ENCODE measurements at places on chromosomes 1 and 21.
A peak's percentile ranks its signal among the peaks of the same experiment; 100 is the strongest.

- no peak for DNase-seq
Observed at GRCh38 chr1:182163821-182164223, 102.3 kb upstream of the ZNF648 start.

- DNase-seq = no peak
Observed at GRCh38 chr1:200962631-200963030, 60.9 kb downstream of the KIF21B start.

DNA sequence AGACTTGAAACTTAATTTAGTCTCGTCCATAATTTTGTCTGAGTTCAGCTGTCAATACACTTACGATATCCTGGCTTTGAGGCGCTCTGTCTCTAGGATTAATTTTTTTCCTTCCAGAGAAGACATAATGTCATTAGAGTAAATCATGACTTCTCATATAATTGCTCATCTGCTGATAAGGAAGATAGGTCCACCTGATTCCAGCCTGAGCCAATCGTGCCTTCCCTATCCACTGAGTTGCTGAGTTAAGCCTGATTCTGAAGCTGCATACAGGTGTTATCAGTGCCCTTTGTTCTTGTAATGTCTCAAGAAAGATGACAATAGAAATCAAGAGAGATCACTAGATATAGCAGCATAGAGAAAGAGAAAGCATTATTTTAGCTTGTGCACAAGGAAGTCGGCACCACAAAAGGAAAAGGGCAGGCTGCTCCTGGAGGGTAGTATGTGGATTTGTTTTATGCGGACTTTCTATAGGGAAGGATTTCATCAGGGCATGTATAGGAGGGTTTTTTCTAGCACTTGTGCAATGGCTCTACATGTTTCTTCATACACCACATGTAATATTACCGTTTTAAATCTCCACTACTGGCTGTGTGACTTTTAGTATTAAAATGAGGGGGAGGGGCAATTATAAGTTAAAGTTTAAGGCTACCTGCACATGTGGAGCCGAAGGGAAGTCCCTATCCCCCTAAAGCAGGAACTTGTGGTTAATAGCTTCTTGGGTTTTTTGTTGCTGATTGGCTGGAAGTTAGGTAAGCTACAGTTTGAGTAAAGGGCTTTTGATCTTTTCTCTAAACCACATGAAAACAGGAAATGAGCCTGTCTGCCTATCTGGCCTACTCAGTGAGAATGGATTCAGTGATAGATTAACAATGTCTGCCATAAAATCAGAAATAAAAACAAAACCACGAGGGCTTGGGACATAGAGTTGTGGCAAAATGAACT lies 133.4 kb downstream of the PLPPR5 start:
- DNase-seq = no peak

GRCh38 chr1:228058949-228059633 lies 23.4 kb upstream of the ARF1 start:
- no peak for DNase-seq

- no peak for DNase-seq
Observed at GRCh38 chr1:103267266-103267665, 158.9 kb upstream of the COL11A1 start.

DNA sequence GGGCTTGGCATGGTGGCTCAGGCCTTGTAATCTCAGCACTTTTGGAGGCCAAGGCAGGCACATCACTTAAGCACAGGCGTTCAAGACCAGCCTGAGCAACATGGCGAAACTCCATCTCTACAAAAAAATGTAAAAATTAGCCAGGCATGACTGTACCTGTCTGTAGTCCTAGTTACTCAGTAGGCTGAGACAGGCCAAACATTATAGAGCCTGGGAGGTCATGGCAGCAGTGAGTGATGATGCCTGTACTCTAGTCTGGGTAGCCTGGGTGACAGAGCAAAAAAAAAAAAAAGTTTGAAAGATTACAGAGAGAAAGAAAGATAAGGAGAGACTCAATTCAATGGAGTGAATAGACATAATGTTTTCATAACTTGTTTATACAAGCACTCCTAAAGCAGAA lies 556.5 kb upstream of the BRINP3 start:
- no peak for DNase-seq

DNA sequence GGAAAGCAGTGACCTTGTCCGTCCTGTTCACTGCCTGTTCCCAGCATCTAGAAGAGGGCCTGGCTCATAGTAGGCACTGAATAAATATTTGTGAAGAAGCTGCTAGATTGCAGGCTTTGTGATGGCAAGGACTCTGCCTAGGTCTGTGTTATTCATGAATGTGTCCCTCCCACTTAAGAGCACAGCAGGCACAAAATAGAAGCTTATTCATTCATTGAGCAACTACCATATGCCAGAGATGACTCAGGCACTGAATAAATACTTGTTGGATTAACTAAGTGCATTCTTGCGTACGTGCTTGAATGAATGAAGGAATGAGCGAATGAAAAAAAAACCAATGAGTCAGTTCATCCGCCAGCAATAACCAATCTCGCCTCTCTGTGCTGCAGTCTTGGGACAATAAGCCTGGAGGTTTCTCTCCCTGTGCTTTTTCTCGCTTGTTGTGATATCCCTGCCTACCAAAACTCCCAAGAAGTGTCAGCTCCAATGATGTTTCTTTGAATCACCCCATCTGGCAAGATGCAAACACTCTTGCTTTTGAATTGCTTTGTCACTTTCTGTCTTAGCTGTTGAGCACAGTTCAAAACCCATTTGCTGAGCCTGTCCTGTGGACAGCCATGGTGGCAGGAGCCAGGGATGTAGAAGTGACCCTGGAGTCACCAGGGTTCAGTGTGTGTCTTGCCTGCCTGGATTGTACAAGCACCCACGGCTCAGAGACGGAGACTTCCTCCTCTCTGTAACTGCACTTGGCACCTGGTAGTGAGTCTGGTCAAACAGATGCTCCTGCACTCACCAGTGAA lies 143.9 kb downstream of the KAZN start:
- DNase-seq = no peak

- no peak for DNase-seq
Observed at GRCh38 chr1:194159941-194160340, 973.5 kb upstream of the B3GALT2 start.

DNA sequence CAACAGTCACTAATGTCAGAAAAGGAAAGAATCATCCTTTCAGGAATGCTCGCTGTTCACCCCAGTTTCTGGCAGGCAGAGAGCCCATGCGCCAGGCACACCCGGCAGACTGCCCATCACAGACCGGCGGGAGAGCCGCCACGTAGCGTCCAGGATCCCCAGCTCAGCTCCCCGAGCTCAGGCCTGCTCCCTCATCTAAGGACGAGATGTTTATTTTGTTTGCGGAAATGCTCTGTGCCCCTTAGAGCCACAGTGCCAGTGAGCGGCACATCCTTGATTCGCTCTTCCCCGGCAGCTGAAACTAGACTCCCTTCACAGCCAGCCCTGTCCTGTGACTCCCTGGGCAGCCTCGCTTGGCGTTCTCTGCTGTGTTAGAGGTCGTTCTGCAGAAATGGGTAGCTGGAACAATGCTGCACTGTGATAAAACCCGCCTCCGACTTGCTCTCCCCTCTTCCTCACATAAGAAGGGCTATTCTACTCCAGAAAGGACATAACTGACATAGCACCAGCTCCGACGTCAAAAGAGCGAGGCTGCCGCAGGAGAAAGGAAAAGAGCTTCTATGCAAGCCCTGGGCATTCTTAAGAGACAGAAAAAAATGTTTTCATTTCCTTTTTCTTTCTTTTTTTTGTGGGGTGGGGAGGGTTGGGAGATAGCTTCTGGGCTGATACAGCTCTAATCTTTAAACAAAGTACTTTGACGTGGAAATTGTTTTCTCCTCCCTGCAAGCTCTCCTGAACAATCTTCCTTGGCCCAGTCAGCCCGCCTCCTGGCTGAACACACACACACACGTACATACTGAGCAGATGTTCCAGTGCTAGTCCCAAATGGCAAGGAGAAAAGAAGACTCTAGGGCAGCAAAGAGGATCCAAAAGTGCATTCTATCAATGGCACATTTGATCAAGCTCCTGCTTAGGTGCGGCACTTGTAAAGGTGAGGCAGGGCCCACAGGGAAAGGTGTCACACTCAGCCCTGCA lies 37.2 kb downstream of the MRAP start:
- no peak for DNase-seq

- peak; percentile 63 for DNase-seq
Observed at GRCh38 chr1:205255941-205256780, 28.4 kb downstream of the TMCC2 start.

DNA sequence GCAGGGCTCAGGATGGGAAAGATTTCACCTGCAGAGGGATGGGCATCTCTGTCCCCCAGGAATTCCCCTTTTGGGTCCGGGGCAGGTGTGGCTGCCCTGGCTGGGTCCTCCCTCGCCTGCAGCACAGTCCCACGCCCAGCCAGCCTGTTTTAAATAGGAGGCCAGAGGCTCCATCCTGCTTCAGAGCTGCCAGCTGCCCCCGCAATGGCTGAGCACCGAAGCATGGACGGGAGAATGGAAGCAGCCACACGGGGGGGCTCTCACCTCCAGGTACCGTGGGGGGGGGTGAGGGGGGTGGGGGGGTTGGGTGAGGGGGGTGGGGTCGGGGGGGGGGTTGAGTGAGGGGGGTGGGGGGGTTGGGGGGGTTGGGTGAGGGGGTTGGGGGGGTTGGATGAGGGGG lies 3.6 kb downstream of the SCNN1D start:
- DNase-seq = no peak

GRCh38 chr1:78892260-78892840 lies 114.2 kb downstream of the ADGRL4 start:
- DNase-seq = no peak

DNA sequence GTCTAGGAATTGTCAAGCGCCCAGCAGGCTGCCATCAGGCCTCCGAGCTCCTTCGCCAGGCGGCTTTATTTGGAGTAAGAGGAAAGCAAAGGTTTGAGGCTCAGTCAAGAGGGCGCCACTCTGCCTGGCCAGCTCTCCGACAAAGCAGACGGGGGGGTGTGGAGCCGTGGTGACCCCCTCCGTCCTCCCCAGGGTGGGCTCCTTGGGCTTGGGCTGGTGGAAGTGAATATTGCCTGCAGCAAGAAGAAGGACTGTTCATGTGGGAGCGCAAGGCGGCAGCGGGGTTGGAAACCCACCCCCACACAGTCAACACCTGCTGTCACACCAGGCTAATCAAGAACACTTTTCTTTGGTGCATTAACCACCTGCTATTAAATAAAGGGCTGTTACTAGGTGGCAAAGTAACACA lies 14.6 kb downstream of the EPHX1 start:
- DNase-seq = no peak

- DNase-seq = no peak
Observed at GRCh38 chr1:167587872-167588271, 34.3 kb upstream of the CREG1 start.

DNA sequence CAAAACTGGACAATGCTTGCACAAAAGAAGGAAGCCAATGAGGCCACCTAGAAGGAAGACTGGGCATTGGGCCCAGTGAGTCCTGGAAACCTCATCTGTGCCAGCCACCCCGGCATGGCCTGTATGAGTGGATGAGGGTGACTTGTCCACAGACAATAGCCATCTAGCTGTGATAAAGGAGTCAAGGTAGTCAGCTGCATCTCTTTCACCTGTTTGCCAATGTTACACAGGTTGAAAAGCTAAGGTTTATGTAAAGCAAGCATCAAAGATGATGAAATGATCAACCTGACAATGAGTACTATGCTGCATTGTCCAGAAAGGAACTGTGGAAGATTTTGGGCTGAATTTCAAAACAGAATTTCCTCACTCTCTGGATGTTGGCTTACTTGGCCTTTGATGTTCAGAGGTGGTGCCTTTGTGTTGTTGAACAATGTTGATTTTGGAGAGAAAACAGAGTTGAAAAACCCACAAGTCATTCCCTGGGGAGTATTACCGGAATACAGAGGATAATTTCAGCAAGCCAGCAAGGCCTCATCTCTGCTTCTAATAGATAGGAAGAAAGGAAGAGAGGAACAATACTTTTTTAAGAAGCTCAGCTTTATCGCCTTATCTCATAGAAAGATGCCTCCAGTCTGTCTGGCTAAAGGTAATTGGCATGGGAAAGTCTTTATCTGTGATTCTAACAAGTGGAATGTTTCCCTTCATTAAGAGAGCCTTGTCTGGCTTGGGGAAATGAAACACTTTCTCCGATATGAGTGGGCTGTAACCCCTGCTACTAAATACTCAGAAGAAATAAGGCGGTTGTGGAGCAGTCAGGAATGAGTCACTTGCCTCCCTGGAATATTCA lies 11.4 kb upstream of the SELE start:
- DNase-seq = no peak

DNA sequence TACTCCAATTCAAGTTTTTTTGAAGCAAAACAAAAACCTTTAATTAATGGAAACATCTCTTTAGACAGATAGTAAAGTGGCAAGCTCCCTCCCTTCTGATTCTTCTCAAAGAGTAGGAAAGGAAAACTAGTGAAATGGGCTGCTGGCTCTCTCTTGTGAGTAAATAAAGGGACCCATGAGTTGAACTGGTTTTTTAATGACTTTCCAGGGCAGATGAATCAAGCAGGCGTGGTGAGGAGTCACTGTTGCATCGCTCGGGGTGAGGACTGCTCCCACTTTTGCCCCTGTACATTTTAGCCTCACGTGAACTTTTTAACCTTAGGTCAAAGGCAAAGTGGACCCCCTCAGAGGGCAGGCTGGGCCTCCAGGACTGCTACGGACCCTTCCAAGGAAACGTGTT lies 64.8 kb downstream of the ABCA4 start:
- no peak for DNase-seq

- no peak for DNase-seq
Observed at GRCh38 chr1:32766328-32766972, 50.7 kb downstream of the YARS1 start.

GRCh38 chr1:93670141-93670540 lies 11.5 kb downstream of the BCAR3 start:
- no peak for DNase-seq

DNA sequence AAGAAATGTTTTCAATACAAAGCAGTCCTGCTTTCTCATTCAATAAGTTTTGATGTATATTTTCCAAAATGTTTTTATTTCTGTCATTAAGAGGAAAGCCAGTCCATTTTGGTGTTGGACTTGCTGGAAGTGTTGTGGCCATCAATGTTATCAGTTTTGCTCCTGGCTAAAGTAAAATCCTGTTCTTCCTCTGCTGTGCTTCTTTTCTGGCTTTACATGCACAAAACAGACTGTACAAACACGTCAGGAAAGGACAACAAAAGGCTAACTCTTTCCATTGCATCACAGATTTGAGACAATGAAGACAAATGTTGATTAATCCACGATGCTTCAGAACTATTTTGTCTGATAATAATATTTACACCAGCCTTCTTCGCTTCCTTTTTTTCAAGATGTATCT lies 735.4 kb downstream of the LTN1 start:
- DNase-seq = no peak

GRCh38 chr1:184610876-184611595 lies 143.6 kb downstream of the EDEM3 start:
- DNase-seq = no peak

GRCh38 chr21:17738176-17738953 lies 80.8 kb downstream of the C21orf91 start:
- DNase-seq = no peak

DNA sequence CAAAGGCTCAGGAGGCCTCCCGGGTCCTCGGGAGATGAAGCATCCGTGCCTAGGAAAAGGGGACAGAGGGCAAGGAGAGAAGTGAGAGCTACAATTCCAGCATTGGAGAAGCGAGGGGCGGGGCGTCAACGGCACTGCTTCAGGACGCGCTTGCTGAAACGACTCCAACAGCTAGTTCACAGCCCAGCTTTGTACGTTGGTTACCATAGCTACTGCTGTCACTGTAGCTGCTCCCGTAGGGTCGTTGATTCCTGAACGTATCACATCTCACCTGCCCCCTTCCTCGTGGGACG lies 63.1 kb downstream of the TOR1AIP2 start:
- no peak for DNase-seq
